ENCODE measurements at places on chromosomes 6 and 20.

- DNase-seq = no peak
Measured at GRCh38 chr20:57716901-57717300, 7.1 kb upstream of the PMEPA1 start.

DNA sequence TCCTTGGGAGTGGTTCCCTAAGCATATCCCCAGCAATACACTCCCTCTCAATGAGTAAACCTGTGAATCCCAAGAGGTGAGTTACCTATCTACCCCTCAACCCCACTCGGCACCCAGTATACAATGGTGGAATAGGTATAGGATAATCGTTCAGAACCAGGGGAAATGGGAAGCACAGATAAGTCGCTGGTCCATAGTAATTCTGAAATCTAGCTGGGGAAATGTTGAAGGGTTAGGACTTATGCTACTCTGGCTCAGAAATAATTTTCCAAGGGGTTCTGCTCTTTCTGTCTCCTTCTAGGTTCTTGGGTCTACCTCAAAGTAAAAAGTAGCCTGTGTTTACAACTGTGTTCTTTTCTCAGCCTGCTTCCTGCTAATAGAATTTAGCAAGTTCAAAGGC, 62.3 kb upstream of the NNAT start:
- no peak for DNase-seq

DNA sequence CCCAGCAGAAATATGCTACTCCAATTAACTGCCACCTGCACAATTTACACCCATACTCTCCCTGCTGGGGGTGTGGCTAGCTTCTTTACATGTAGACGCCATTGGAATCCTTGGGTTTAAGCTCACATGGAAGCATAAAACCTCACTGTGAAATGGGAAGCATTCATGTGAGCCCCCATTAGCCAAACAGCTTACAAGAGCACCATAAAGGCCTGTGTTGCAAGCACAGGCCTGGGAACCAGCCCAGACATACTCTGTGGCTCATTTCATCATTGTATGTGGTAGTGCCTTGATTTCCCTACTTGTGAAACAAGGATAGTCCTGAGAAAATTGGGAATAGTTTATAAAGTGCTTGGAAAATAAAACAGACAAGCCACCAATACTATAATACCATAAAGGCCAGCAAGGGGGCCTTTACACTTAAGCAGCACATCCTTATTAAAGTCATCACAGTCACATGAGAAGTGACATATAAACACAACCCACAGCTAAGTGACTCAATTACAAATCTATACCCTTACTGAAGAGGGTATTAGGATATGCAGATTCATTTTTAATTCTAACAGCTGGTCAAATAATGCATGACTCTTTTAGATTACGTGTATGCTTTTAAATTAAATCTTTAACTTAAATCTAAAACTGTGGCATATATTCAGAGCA, 6.8 kb downstream of the ADNP start:
- DNase-seq = no peak

- no peak for DNase-seq
Measured at GRCh38 chr6:118494091-118494490, 54.0 kb upstream of the PLN start.

DNA sequence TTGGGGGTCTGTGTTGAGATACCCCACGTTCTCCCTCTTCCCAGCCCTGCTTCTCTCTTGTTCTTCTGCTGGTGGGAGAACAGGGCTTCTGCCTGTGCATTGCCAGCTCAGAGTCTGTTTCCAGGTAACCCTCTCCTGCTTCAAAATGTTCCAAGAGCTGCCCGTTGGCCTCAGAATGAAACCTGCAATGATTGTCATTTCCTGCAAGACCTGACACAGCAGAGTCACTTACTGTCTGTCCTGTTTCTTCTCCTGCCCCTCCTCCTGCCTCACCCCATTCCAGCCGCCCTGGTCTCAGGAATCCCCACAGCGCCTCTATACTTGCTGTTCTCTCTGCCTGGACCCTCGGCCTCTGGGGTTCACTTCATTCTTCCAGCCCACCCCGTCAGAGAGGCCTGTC, 81.4 kb upstream of the ARID1B start:
- DNase-seq = no peak

GRCh38 chr20:20173254-20173653, 120.9 kb downstream of the CFAP61 start:
- no peak for DNase-seq

DNA sequence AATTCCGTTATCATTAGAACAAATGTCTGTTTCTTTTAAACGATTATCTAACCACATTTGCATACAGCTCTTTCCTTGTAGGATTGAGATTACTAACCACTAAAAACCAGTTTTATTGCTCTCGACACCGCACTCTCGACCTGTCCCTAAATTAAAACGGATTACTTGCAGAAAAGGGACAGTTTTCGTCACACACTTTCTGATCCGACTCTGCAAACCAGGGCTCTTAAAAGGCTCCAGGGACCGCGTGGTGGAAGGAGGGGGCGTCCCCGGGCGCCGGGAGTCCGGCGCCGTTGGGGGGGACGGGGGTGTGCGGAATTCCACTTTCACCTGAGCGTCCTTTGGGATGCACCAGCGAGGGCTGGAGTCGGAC, 731 bp downstream of the MAK start:
- DNase-seq = no peak

- DNase-seq = no peak
Measured at GRCh38 chr6:169932491-169932890, 181.1 kb downstream of the ERMARD start.

GRCh38 chr6:94859924-94860323, 717.4 kb upstream of the MANEA start:
- DNase-seq = no peak

DNA sequence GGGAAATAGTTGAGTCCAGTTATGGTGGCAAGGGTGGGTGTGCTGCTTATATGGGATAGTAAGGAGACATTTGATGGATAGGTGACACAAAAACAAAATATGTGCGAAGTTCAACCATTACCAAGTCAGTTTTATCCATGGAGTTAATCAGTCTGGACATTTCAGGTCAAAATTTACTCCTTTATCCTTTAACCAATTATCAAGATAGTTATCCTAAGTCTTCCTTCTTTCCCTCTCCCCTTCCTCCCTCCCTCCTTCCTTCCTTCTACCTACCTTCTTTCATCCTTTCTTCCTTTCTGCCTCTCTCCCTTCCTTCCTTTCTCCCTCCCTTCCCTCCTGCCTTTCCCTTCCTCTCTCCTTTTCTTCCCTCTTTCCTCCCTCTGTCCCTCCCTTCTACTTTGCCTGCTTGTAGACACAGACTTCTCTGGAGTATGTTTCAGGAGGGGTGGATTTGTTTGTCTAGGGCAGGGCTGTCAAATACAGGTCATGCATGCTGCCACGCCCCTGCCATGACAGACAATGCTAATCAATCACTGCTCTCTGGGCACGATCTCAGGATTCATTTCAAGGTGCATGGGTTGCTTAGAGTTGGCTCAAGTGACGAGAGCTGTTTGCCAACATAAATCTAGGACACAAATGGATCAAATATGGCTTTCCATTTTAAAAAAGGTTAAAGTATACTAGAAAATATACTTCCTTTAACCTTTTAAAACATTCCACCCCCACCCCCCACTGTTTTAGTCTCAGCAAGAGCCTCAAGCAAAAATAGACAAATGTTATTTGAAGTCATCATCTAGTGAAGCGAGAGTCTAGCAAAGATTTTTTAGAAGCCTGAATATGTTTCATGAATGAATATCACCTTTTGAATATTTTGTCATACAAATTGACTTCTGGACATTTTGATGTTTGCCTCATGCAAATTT, 281.6 kb upstream of the CITED2 start:
- no peak for DNase-seq

DNA sequence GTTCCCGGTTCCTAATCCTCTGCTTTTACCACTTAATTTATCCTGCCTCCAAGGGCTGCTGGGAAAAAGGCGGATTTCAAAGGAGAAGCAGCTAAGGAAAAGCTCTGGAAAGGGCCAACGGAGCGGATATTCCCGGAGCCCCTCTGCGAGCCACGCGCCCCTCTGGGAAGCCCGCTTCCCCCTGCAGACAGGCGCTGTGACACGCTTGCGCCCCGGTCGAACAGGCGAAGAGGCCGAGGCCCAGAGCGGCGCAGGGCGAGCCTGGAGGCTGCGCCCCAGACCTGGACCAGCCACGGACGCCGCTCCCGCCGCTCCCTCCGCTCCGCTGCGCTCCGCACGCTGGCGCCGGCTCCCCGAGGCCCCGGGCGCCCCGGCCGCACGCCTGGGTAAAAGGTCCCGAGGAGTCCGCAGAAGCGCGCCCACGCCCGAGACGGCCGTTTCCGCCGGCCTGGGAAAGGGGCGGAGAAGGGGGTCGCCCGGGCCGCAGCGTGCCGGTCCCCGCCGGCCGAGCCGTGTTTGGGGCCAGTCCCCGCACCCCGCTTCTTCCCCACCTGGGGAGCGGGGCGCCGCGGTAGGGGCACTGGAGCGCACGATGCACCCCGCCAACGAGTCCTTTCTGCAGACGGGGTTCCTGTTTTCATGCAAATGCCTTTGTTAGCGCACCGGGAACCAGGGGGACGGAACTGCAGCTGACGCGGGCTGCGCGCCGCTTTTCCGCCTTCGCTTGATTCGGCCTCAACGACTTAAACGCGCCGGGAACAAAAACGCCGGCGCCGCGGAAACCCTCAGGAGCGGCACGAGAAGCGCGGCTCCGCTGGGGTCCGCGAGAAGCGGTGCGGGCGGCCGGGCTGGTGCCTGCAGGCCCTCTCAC, 91.9 kb upstream of the SIRPA start:
- DNase-seq = peak; percentile 29

DNA sequence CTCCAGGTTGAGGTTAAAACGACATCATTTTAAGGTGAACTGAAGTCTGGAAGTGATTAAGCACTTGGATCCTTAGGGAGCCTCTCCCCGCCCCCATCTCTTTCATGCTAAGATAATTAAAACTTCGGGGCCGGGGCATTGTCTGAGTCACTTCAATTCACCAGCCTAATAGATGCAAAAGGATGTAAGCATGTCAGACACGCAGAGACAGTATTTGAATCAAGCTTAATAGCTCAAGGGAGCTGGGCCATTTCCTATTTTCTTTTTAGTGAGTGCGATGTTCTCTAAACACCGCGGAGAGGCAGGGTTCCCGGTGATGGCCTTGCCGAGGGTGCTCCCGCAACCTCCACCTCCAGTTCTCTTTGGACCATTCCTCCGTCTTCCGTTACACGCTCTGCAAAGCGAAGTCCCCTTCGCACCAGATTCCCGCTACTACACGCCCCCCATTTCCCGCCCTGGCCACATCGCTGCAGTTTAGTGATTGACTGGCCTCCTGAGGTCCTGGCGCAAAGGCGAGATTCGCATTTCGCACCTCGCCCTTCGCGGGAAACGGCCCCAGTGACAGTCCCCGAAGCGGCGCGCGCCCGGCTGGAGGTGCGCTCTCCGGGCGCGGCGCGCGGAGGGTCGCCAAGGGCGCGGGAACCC, 516 bp upstream of the IRF4 start:
- no peak for DNase-seq

DNA sequence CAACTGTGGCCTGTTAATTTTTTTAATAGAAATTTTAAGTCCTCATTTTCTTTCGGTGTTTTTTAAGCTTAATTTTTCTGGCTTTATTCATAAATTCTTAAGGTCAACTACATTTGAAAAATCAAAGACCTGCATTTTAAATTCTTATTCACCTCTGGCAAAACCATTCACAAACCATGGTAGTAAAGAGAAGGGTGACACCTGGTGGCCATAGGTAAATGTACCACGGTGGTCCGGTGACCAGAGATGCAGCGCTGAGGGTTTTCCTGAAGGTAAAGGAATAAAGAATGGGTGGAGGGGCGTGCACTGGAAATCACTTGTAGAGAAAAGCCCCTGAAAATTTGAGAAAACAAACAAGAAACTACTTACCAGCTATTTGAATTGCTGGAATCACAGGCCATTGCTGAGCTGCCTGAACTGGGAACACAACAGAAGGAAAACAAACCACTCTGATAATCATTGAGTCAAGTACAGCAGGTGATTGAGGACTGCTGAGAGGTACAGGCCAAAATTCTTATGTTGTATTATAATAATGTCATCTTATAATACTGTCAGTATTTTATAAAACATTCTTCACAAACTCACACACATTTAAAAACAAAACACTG, 10.1 kb downstream of the HFE start:
- no peak for DNase-seq

- no peak for DNase-seq
Measured at GRCh38 chr20:54123587-54124180, 50.1 kb downstream of the CYP24A1 start.

- no peak for DNase-seq
Measured at GRCh38 chr6:33906439-33906838, 102.6 kb upstream of the MLN start.

DNA sequence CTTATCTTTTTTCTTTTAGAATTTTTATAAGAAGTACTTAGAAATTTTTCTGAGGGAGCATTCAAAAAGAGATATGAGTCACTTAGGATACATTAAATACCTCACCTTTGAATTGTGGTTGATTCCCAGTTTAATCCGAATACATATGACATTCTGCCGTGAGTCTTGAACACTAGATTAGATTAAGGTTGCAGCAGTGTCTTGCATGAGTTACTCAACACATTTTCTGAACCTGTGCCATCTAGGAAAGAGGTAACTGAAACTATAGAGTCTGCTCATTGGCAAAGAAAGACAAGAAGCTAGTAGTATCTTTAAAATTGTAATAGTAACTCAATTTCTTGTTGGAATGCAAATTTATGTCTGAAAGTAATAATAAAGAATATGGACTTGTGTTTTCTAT, 14.9 kb downstream of the PEX3 start:
- no peak for DNase-seq

DNA sequence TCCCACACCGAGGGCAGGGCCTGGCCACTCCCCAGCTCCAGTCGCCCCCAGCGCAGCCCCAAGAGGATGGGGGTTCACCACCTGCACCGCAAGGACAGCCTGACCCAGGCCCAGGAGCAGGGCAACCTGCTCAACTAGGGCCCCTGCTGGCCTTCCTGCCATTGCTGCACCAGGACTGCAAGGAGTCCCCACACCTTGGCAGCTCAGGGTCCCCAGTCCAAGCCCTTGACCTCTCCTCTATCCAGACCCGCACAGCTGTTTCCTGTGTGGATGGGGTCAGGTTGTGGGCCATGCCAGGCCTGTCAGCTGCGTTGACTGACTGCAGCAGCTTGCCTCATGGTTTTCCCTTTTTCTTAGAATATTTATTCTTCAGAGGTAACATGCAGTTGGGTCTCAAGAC, 4.4 kb downstream of the LRRC73 start:
- no peak for DNase-seq

DNA sequence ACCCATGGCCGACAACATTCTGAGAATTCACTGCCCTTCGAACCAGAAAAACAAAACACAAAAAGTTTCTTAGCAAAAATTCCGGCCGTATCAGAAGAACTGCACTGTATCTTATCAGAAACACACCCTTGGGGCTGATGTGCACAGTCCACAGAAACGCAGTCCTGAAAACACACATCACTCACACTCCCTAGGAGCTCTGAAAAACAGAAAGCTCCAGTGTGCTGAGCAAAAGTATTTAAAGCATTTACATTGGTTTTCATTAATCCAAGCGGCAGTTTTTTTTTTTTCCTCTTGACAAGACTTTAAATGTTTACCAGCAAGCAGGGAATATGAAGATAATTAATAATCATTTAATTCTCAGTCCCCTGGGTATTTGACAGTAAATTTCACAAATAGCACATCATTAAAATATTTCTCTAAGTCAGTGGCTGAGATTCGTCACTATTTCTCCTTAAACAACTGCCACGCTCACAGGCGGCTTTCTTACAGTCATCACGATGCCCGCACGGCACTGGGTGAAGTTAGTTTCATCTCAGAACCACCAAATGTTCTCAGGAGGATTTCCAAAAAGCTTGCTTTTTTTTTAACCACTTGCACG, 13.3 kb downstream of the NFATC2 start:
- no peak for DNase-seq

- no peak for DNase-seq
Measured at GRCh38 chr6:128500014-128500413, 20.4 kb downstream of the PTPRK start.

- no peak for DNase-seq
Measured at GRCh38 chr20:15475483-15475882, 1097.8 kb downstream of the KIF16B start.
